Activated CD4-positive, alpha-beta T cell treated with anti-CD3 and anti-CD28 coated beads for 36 hours (primary cell): ENCODE measurements at places on chromosomes 16 and 17. TPM values are rescaled to one million over a fixed set of nuclear protein-coding genes. Genes with fewer than 3 reads are reported as not detected.

DNA sequence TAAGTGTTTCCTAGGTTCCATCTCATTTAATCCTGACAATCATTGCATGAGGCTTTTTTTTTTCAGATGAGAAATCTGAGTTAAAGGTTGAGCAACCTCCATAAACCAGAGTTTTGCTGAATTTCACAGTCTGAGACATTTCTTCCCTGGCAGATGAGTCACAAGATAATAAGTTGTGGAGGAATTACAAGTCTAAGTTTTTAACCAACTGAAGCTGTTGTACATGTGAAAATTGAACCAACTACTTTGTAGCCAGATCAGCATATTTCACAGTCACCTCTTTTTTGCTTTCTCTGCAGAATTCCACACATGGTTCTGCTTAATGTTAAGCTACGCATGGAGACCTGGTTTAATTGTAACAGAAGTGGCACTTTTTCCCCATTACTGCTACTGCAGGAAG, 765.6 kb downstream of the CDH11 start:
- no peak for DNase-seq

GALR2 gene
- 6.4 TPM for total RNA-seq

- DNase-seq, result no peak
These were observed 129.4 kb downstream of the SHISA9 start for GRCh38 chr16:13030769-13031168.

DNA sequence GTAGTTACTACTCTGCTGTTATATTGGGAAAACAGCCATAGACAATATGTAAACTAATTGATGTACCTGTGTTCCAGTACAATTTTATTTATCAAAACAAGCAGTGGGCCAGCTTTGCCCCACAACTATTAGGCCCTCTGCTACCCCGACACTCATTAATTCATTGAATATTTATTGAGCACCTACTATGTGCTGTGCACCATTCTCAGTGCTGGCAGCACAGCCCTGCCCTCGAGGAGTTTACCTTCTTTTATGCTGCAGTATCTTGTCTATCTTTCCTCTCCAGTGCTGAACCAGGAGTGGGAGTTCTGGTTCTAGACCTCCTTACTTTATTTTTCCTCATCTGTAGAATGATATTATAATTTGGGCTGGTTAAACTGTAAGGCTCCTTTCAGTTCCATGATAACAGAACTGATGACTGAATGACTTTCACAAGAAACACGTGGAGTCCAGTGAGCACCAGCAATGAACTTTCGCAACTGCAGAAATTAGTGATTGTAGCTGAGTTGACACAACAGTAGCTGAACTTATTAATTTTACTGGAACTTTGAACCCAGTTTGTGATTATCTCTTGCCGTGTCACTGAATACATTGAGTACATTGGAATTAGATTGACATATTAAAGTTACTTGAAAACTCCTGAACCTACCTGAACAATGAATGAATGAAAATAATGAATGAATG, 2.4 kb downstream of the GOSR2 start:
- DNase-seq, result no peak

DNA sequence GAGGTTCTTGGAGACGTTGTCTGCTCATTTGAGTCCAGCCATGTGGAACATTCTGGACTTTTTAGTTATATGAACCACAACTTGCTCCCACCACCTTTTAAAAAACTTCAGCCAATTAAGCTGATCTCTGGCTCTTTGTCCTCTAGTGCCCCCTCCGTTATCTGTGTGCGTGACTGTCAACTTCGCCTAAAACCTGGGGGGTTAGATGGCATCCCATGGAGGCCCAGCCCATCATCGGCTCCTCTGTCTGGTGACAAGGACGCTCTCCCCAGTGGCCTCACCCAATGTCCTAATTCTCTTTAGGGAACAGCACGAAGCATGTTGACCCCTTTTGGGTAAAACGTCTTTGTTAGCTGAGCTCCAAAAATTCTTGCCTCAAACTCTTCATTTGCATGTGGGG, 341.0 kb upstream of the TNRC6C start:
- no peak for DNase-seq

- DNase-seq, result no peak
These were observed 12.5 kb downstream of the NTAN1 start for GRCh38 chr16:15043344-15043743.

- DNase-seq, result peak; percentile 41
These were observed 52.7 kb downstream of the SREBF1 start for GRCh38 chr17:17783825-17784656.

DNA sequence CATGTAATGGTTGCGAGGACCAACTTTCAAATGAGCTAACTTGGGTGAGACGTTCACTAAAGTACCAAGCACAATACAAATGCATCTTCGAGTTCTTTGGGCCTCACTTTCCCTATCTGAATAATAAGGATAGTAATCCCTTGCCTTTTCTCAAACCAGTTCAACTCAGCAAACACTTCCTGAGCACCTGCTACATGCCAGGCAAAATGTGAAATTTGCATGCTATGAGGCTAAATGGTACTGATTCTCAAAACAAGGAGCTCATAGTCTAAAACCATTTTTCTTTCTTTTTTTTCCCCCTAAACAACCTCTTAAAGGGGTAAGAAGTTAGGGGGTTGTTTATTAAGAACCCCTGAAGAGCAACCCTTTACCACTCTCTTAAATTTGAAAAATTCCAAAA, 101.4 kb upstream of the HLF start:
- no peak for DNase-seq

- DNase-seq, result no peak
These were observed 12.2 kb downstream of the CD2BP2 start for GRCh38 chr16:30342751-30343490.

DNA sequence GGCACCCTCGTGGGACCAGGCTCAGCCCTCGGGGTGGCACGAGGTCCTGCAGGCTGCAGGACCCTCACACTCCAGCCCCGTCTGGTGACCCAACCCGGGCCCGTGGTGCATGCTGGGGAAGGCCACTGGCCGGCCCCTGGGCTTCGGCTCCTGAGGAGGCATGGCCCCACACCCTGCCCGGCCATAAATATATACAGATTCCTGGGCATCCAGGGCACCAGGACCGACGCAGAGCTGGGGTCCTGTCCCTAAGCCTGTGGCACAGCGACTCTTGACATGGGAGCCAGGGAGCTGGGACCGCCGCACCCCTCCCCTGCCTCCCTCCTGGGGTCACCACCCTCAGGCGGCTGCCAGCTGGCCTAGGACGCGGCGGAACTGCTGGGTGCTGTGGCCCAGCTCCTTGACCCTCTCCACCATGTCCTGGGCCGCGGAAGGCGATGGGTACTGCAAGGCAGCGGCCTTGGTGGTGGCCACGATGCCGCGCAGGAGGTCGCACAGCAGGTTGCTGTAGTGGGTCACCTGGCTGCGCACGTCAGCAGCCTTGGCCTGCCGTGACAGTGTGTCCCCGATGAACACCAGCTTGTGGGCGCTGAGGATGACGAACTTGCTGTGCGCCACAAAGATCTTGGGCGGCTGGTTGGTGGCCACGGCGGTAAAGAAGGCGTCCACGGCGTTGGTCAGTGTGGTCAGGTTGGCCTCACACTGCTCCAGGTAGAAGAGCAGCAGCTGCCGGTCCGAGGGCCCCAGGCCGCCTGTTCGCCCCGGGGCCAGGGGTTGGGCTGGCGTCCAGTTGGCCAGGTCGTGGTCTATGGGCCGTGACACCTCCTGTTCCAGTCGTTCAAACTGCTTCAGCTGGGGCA, 10.6 kb downstream of the CTRB1 start:
- no peak for DNase-seq

DNA sequence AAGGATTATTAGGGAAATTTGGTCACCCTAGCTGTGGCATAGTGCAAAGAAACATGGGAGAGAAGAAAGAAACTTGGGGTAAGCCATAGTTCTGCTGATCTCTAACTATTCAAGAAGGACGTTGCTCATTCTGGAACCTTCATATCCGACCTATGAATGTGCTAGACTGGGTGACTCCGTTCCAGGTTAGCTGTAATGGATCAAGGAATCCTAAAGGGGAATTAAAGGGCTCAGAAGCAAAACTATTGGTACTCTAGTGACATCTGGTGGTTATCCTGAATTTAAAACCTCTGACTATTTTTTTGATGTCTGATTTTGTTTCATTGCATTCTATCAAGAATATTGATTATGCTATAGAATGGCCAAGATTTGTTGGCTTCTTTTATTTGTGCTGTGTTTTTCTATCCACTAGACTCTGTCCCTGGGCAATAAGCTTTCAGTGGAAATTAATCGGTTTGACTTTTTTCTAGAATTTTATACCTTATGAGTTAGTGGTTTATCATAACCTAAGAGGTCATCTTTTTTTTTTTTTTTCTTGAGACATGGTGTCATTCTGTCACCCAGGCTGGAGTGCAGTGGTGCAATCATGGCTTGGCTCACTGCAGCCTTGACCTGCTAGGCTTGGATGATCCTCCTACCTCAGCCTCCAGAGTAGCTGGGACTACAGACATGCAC, 19.5 kb downstream of the PCTP start:
- DNase-seq, result no peak

CDH11 gene
- not detected for total RNA-seq

- DNase-seq, result peak; percentile 78
These were observed 1.1 kb downstream of the RAI1 start for GRCh38 chr17:17682293-17682736.
